ENCODE measurements at places on chromosomes 1 and 21. TPM values are rescaled to one million over a fixed set of nuclear protein-coding genes. Genes with fewer than 3 reads are reported as not detected.
A peak's percentile ranks its signal among the peaks of the same experiment; 100 is the strongest.

The SYT14 gene
- total RNA-seq: 0.99 TPM

The HSPB7 gene
- 4.5 TPM for total RNA-seq

- peak; percentile 23 for DNase-seq
- no peak overlapping the region for H3K4me3 ChIP-seq
- no peak overlapping the region for H3K27ac ChIP-seq
- peaks cover 3% of the 10 kb centered on the region for H3K27me3 ChIP-seq
Measured at GRCh38 chr1:145884675-145885074, 991 bp downstream of the ANKRD35 start.

The GJA5 gene
- total RNA-seq: not detected

The SNRPE gene
- total RNA-seq: 46.2 TPM

DNA sequence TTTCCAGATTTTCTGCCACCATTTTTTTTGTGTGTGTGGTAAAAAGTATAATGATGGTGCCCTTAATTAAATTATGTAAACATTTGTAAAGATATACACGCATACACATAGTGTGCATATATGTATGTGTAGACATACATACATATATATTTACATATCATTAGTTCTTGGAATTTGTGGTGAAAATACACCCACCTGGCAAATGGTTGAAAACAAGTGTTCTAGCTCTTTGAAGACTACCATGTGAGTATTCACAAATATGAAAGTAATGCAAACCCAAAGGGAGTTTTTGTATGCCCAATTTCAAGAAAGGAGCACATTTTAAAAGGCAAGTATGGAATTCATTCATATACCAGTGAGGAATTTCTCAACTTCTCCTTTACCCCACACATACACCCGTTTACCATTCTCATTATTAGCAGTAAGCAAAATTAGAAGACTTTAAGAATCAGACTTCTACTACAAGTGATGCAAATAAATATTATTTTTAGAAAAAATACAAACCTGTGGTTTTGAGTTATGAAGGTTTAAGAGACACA lies 8.0 kb downstream of the RABGAP1L start:
- H3K36me3 ChIP-seq: no peaks in the 10 kb centered on the region
- no peaks in the 10 kb centered on the region for H3K27me3 ChIP-seq
- no peak overlapping the region for H3K4me3 ChIP-seq
- H3K4me1 ChIP-seq: no peaks in the 10 kb centered on the region
- no peak for DNase-seq

The LEFTY2 gene
- not detected for total RNA-seq
